ENCODE measurements at places on chromosomes 1 and 21.
A peak's percentile ranks its signal among the peaks of the same experiment; 100 is the strongest.

GRCh38 chr1:10122926-10123325 is 87.4 kb upstream of the KIF1B start:
- no peak for DNase-seq

GRCh38 chr1:240533154-240533780 is 78.7 kb downstream of the GREM2 start:
- no peak for DNase-seq

DNA sequence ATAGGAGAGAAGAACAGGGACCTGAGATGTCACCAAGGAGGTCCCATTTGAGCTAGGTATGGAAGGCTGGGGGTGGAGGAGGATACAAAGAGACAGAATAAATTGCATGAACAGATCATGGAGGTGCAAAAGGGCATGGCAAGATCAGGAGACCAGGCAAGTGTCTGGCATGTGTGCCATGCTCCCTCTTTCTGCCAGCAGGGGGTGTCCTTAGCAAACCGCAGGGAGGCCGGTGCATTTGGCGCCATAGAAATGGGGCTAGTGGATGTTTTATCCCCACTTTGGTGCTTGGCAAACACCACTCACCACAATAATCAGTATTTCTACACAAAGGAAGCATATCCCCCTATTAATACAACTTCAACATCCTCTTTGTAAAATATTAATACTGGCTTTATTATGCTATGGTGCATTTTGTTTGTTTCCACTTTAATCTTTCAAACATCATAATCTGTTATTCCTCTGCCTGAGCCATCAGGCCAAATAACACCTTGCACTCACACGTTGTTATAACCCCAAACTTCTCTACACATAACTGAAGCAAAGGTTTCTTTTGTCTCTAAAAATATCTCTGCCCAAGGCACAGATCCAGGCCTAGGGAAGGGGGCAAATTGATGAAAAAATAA is 25.9 kb downstream of the S100A6 start:
- no peak for DNase-seq

- DNase-seq: peak; percentile 65
These were observed 1.0 kb upstream of the S100B start for GRCh38 chr21:46605767-46606426.

DNA sequence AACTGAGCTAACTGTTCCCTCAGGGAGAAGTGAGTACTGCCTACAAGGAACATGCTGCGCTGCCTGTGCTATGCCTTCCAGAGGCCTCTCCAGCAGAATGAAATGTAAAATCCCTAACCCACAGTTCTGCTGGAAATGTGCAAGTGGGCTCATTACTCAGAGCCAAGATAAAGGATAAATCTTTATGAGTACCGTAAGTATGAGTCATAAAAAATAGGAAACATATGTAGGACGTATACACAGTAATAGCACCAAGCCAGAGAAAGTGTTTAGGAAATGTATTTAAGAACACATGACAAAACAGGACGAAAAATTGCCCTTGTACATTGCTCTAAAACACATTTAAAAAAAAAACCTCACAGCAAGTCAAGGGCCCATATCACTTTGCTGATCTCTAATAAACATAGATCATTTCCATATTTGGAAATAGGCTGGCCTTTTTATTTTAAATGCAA is 104.6 kb downstream of the TGFBR3 start:
- no peak for DNase-seq

- no peak for DNase-seq
These were observed 40.5 kb upstream of the H6PD start for GRCh38 chr1:9194024-9194423.

- DNase-seq: no peak
These were observed 6.7 kb downstream of the FCRL1 start for GRCh38 chr1:157813269-157813668.

GRCh38 chr1:43511394-43511793 is 19.3 kb upstream of the PTPRF start:
- DNase-seq: no peak

- DNase-seq: no peak
These were observed 2.9 kb downstream of the CACHD1 start for GRCh38 chr1:64472805-64473204.

DNA sequence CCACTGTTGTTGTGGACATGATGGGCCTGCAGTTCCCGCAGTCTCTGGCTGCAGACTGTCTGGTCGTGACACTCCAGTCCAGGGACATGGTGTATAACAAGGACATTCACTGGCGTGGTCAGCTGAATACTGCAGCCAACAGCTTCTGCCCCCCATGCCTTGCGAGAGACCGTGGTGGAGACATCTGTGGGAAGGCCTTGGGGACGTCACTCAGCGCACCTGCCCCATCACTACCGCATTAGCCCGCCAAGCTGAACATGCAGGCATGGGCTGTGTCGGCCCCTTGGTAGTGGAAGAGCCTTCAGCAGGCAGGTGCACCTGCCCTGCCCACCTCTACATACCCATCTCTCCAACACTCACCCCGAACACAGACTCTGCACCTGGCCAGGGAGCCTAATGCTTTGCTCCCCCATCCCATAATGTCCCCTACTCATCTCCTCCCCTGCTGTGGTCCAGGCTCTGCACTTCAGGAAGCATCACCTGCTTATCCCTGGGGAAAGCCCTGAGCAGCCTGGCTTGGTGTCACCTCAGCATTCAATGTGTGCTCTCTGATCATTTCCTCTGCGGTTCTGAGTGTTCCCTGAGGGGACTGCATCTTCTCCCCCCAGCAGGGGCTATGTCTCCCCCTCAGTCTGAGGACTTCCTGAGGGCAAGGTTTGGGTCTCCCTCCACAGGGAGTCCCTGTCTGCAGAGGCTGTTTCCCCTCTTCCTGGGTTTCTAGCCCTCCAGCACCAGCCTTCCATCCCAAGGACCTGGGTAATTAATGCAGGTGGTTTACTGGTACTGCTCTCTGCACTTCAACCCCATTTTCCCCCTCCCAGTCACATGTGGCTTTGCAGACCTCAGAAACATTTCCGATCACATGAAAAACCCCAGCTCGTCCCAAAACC is 3.2 kb downstream of the PGLYRP4 start:
- no peak for DNase-seq

- DNase-seq: no peak
These were observed 185.0 kb downstream of the CAMTA1 start for GRCh38 chr1:6970221-6970620.

DNA sequence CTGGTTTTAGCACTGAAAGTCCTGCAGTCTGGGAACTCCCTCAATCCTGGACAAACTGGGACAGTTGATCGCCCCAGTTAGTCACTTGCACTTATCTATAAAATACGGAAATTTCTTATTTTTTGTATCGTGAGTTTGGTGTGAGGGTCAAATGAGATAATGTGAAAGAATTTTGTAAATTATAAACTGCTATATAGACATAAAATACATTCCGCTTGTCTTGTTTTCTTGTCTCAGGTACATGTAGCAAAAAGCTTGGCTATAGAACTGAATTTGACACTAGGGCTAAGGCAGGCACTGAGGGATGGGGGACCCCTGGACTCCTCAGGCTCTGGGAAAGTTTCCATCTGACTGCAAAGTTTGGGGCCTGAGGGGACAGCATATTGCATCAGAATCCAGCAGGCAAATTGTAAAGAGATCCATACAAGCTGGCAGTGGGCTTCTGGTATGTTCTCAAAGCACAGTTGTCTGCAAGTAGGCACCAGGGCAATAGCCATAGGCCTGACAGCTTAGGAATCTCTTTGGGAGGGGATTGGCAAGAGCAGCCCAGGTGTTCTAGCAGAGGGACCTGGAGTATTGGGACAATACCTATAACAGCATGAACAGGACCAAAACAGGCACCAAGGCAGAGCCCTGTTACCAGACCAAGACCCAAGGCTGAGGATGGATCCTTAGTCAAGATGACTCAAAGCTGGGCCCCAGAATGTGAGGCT is 44.3 kb downstream of the S1PR1 start:
- no peak for DNase-seq

DNA sequence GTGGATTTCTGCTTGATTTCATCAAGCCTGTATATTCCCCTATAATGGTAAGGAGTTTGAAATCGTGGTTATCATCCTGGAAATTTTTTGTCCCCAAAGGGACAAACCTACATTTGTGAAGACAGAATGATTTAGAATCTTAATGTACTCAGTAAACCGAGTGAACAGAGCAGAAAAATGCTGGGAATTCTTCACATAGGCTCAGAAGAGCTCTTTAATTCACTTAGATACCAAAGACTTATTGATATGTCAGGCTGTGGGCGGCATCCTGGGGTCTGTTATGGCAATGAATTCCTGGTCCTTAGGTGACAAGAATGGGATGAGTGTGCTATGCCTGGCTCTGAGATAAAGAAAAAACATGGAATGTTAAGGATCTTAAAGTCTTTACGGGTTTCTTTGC is 74.9 kb downstream of the ROR1 start:
- no peak for DNase-seq

DNA sequence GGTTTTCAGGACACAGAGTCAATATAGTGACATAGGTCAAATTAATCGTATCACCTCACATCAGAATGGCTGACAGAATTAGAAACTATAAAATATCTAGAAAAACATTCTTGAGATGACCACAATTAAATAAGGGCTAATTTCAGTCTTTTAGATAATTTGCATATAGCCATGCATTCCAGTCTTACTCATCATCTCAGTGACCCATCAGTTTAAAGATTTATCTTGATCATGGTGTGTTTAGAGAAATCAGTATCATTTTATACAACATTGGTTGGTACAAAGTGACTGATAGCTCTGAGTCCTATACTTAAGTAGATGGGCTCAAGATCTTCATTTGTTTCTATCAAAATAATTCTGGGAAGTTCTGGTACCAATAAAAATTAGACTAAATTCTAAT is 262.3 kb upstream of the SNX7 start:
- DNase-seq: no peak

DNA sequence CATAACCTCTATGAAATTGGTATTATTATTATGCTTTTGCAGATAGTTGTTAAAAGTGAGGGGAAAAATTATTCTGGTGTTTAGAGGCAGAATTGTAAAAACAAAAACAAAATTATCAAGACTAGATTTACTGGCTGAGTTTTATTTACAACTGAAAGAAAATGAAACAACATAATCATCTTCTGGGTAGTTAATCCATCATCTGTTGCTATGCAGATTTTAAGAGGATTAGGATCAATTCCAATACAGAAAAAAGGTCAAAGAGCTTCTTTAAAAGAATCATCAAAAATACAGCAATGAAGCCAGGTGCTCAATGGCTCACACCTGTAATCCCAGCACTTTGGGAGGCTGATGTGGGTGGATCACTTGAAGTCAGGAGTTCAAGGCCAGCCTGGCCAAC is 8.3 kb downstream of the GOLT1A start:
- DNase-seq: no peak

- DNase-seq: no peak
These were observed 191.2 kb downstream of the TRABD2B start for GRCh38 chr1:47805921-47806361.

DNA sequence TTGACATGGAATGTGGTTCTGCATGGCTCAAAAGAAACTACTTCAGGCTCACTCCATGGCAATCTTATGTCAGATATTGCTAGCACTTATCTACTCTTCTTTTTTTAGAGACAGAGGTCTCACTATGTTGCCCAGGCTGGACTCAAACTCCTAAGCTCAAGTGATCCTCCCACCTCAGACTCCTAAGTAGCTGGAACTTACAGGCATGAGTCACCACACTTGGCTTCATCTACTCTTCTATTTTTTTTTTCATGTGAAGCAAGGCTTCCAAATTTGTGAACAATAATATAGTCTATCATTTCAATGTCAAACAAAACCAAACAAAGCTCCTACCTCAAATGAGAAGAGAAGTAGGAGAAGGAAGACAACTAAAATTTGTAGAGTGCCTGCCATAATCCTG is 7.5 kb upstream of the PSEN2 start:
- no peak for DNase-seq

DNA sequence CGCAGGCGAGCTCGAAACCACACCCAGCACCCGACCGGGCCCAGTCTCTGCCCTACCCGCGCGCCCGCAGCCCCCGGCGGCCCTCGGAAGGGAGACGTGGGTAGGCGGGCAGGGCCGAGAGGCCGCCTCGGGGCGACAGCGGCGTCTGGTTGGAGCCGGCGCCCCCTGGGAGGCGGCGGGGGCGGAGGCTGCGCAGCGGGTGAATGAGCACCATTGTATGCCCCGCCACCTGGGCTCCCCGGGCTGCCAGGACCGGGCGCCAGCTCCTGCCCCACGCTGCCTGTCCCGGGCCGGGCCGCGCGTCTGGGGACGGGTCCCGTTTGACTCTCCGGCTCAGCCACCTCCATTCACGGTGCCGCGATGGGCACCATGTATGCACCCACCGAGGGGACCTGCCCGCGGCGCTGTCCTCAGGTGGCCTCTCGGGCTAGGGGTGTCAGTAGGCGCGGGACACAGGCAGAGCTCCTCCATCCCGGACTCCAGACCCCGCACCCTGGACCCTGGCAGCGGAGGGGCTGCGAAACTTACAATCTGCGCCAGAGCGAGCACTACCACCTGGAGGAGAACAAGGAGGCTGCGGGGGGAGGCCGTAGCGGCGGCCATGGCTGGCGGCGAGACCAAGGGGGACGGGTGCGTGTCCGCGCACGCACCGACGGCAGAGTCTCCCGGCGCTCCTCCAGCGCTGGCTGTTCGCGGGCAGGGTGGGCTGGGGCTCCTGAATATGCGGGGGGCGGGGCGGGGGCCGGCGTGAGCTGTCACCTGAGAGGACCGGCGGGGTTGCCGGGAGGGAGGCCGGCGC is at the start of gene COL9A2:
Gene COL9A2 (minus strand): TSS at position 692 of the 799 bp plus-strand sequence. CDS start 89 bp downstream, at position 603.
- no peak for DNase-seq

GRCh38 chr1:203649551-203649998 is 22.9 kb downstream of the ATP2B4 start:
- no peak for DNase-seq

- no peak for DNase-seq
These were observed 35.3 kb upstream of the NGF start for GRCh38 chr1:115373305-115373704.

- DNase-seq: peak; percentile 25
These were observed 40.2 kb upstream of the KIF1B start for GRCh38 chr1:10170239-10170574.

DNA sequence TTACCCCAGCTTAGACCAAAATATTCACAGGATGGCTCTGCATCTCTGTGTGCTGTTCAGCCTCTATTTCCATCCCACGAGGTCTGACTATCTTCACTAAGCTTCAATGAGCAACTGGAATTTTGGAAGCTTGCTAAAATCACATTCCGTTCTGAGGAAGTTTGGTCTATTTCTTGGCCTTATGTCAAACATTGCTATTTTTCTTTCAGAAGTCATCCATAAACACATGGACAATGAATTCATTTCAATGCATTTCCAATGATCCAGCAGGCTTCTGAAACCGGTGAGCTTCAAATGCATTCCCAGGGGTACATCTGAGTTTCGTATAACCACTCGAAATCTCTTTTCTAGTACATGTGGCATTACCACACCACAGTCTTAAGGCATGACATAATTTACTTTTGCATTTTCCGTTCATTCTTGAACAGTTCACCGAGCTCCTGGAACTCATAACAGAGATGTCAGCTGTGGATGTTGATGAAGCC is 294.1 kb upstream of the KAZN start:
- DNase-seq: no peak

DNA sequence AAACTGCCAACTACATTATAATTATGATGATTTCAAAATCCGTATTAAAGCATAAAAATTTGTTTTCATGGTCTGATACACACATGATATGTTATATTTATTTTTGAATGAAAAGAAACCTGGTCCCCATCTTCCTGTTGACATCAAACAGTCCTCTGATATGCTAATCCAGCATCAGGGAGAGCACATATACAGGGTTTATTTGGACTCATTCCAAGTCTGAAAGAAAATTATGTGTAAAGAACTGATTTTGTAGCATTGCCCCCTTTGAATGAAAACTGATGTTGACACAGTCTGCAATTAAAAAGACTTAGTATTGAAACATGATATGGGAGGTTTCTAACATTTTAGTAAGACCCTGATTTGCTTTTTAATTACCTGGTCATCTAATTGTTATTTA is 119.4 kb downstream of the NEK7 start:
- DNase-seq: no peak

GRCh38 chr21:17495680-17496079 is 17.2 kb upstream of the CXADR start:
- DNase-seq: no peak
